ENCODE measurements at places on chromosomes 3 and 15.

DNA sequence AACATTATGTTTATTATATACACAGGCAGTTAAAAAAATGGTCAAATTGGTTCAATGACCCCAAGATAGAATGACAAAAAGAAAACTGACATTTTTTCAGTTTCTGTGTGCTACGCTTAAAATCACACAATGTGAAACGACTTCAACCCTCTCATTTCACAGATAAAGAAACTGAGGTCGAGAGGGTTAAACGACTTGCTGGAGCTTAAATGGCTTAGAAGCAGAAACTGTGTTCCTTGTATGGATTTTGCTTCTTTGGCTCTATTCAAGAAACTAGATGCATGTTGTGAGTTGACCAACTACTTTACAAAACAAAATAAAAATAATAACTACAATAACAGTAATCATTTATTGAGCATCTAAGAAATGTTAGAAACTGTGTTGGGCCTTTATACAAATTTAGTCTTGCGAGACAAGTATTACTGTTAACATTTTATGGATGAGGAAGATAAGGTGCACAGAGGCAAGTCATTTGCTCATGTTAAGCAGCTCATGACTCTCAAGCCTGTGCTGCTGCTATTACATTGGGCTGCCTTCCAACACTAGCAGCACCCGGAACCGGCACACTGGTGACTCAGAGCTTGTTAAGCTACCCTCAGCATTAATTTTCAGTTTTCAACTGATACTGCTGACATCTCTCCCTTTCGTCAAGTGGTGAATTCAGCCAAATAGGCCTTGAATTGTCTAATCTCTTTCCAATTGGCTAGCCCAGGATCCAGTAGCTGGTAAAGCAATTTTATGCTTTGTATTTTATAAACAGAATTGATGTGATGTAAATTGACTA is 487.6 kb downstream of the NAALADL2 start:
- DNase-seq = peak; percentile 15

DNA sequence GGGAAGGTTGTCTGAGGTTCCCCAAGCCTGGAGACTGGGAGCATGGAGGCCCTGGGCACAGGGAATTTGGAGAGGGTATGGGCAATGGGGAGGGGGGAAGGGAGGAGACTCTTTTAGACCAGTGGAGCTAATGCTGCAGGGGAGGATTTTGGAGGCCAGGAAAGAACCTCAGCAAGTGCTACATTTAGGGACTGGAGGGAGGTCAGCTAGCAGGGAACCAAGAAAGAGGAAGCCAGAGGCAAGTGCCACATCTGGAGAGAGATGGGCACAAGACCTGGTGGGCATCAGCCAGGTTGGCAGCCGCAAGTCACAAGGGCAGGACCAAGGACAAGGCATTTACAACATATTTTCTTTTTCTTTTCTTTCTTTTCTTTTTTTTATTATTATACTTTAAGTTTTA is 20.7 kb downstream of the PLEKHO2 start:
- no peak for DNase-seq

DNA sequence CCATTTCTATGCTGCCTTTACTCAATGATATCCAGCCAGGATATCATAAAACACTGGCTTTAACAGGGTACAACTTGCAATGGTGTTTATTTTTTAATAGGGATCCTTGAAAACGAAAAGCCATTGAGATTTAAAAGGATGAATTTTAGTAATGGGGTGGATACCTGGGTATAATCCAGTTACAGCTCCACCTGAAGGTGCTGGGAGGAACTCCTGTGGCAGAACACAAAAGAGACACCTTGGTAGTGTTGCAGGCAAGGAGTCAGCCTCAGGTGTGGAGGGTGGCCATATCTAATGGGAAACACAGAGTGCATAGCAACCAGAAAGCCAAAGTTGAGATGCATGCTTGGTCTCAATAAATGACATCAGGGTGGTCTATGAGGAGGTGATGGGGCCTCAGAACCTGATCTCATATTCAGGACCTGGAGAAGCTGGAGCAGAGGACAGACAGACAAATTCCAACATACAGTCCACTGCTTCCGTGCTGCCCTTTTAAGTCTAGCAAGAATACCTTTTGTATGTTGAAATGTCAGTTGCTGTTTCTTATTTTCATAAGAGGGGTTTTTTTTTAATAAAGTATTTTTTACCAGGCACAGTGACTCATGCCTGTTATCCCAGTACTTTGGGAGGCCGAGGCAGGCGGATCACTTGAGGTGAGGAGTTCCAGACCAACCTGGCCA is 12.0 kb upstream of the PAQR9 start:
- DNase-seq = no peak

DNA sequence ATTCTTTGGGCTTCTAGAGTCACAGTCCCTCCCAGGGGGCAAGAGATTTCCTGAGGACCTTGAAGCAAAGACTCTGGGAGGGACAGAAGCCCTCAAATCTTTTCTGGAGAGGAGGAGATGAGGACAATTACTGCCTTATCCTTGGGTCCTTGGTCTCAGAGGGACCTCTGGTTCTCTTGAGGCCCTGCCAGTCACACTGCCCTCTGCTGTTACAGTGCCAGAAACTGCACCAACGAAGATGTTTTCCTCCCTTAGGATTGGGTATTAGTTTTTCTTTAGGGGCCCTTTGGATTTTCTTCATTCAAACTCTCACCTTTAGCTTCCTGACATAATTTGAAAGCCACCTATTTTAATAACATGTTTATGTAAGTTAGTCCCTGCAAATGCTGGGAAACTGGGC is 58.2 kb upstream of the SCN5A start:
- DNase-seq = no peak

DNA sequence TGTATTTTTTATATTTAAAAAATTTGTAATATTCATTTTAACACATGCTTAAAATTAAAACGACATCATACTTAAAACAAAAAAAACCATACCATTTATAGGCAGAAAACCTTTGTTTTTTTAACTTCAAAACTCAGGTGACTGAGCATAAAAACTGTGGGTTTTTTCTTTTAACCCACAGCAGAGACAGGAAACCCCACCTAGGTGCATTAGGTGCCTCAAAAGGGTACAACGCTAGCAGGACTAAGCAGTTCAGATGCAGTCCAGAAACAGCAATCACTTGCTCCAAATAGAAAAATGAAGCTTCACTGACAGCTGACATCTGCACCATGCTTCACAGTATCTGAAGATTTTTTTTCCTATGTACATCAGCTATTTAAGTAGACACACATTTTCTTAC is 52.3 kb downstream of the GLB1 start:
- DNase-seq = no peak

DNA sequence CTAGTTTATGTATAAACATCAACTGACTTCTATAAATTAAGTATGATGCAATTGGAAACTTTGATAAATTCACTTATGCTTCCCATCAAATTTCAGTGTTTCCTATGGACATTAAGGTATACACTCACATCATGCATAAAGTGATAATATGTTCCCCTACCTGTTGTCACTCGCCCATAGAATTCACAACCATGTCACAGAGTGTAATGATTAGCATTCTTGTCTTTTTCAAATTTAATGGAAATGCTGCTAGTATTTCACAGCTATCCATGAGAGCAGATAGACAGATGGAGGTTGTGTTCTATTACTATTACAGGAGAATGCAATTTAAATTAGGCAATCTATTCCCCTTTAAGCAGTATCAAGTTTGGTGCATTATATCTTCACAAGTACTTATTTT is 984 bp downstream of the PLSCR4 start:
- no peak for DNase-seq

GRCh38 chr3:67447393-67447792 is 207.0 kb downstream of the SUCLG2 start:
- DNase-seq = no peak

DNA sequence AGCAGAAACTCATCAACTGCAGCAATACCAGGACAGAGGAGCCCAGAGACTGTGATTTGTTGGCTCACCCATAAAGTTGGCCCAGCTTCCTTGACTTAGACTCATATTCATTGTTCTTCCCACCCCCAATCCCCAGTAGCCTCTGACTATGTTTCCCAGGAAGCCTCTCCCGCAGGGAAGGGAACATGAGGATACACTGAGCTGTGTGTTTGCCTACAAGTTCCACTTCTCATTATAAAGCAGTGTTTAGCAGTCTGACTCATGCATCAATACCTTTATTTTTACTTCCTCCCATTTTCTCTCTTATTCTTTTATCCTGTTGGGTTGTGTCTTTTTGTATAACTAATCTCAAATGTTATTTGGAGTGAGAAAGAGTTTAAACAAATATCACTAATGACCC is 111.6 kb upstream of the PHLDB2 start:
- DNase-seq = no peak

DNA sequence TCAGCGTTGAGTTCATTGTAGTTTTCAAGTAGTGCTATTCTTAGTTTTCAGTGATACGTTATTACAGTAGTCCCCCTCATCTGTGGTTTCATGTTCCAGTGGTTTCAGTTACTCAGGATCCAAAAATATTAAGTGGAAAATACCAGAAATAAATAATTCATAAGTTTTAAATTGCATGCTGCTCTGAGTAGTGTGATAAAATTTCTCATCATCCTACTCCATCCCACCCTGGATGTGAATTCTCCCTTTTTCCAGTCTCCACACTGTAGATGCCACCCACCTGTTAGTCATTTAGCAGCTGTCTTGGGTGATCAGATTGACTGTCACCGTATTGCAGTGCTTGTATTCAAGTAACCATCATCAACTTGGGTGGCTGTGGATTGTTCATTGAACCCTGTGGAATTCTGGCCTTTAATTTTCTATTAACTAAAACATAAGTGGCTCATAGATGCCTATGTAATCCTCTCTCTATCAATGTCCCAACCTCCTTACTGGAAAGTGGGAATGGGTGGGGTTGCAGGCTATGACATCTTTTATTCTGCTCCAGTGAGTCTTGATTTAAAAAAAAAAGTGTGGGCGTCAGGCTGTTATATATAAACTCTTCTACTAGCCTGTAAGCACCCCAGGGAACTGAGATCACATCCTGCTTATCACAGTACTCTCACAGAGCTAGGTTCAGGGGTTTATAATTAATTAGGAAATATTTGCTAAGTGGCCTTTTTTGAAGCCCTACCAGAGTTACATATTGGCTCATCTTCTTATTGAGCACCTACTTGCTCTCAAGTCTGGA is 97.5 kb downstream of the CFAP20DC start:
- no peak for DNase-seq

DNA sequence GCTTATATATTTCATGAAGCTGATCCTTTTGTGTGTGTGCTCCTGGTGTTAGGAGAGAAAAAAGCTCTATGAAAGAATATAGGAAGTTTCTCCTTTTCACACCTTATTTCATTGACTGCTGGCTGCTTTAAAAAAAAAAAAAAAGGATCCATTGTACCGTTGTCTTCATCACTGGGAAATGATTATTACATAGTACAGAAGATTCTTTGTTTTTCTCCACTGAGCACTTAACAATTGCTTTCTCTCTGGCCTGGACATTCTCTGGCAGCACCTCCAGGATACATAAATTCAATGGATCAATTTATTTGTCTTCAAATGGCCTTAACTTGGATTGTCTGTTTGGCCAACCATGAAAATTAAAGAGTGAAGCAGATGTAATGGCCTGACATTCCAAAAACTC is 37.2 kb downstream of the DPH3 start:
- no peak for DNase-seq

GRCh38 chr3:81951106-81951505 is 189.7 kb upstream of the GBE1 start:
- no peak for DNase-seq

DNA sequence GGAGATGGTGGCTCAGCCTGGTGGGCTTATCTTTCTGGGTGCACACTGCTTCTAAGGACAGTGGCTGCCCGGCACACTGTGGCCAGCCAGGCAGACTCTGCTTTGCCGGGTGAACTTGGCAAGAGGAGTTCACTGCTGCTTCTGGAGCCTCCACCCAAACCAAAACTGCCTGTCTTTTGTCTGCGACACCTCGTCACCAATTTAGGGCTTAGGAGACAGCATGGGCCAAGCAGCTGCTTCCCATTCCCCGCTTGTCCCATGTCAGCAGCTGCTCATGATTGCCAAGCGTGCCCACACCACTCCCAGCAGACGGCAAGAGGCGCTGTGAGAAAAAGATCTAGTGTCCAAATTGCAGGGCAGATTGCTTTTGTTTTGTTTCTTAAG is 57.3 kb downstream of the LSM3 start:
- DNase-seq = no peak

- no peak for DNase-seq
Measured at GRCh38 chr3:156519758-156520162, 35.2 kb downstream of the SSR3 start.

- no peak for DNase-seq
Measured at GRCh38 chr15:31347067-31347975, 20.7 kb downstream of the KLF13 start.

GRCh38 chr3:192577811-192578210 is 149.5 kb downstream of the FGF12 start:
- no peak for DNase-seq

DNA sequence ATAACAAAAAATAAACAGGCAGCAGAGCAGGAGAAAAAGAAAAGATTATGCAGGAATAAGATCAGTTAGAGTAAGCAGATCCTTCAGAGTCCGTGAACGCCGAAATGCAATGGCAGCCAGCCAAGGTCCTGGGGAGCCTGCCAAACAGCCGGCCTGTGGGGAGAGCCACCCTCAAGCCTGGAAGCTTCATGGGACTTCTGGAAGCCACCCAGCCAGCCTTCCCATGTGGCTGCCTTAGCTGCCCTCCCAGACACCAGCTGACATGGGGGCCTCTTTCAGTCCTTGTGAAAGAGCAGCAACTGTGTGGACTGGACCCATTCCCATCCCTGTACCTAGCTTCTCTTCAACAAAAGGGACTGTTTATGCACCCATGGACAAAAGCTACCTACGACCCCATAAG is 64.9 kb upstream of the RAD18 start:
- DNase-seq = peak; percentile 61

DNA sequence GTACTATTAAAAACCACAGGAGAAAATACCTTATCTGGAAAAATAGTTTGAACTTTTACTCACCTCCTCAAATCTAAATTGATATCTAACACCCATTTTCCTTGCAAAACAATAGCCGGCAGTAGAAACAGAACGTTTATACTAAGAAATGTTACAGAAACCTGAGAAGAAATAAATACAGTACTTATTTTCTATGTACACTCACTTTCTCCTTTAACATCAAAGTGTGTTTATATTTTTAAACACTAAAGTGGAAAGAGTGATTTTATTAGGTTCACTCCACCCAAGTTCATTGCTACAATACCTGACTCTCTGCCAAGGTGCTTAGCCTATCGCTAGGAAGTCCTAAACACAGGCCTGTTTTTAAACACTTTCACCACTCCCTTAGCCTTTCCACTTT is 87.8 kb upstream of the TJP1 start:
- no peak for DNase-seq

DNA sequence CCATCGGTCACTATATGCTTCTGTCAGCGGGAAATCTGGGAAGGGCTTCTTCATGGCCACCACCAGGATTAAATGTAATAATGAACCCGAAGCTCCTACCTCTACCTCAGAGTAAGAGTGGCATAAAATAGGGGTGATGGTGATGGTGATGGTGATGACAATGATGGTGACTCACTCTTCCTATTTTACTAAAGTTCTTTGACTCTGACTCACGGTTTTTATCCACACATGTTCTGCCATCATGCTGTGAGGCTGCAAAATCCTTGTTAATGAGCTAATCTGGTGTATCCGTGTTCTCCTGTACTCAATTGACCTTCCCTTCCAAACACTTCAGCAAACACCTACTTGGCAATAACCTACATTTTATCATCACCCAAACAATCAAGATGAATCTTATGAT is 18.3 kb upstream of the FOXP1 start:
- no peak for DNase-seq

- no peak for DNase-seq
Measured at GRCh38 chr15:66815318-66815717, 113.3 kb downstream of the SMAD6 start.

- DNase-seq = no peak
Measured at GRCh38 chr15:86362555-86362954, 282.9 kb downstream of the AGBL1 start.
